ENCODE measurements at places on chromosomes 5 and 9.

GRCh38 chr5:446883-447263 lies 3.9 kb downstream of the EXOC3 start:
- DNase-seq: no peak

DNA sequence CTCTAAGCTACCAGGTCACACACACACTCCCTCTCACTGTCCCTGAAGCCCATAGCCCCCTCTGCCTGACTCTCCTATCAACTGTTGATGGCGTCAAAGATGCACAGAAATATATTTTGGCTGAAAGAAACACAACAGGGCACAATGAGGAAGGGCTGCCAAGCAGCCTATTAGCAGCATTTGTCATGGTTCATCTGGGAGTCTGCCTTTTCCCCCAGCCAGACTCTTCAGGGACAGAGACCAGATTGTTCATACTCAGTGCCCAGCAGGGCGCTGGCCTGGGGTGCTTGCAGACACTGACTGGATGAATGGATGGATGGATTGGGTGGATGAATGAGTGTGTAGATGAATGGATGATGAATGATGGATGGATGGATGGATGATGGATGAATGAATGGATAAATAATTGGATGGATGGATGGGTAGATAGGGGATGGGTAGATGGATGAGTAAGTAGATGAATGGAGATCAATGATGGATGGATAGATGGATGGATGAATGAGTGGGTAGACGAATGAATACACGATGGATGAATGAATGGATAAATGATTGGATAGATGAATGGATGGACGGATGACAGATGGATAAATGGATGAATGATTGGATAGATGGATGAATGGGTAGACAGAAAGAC lies 90.5 kb downstream of the ADAMTS2 start:
- DNase-seq: no peak

- no peak for DNase-seq
These were observed 57.7 kb upstream of the MEF2C start for GRCh38 chr5:88940713-88941112.

DNA sequence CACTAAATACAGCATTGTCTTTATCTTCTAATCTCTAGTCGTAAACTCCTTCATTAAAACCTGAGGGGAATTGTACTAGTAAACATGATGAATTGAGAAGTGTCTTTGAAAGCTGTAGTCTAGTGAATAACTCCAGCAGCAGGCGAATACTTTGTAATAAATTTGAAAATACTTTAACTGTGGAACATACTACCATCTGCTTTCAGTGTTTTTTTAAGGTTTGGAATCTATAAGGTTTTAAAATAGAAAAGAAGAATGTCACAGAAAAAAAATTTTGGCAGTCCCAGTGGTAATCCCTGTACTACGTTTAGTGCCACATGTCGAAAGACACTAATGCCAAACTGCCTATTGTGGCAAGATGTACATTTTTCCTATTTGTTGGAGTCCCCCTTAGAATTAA lies 379.0 kb upstream of the NUDT12 start:
- no peak for DNase-seq

DNA sequence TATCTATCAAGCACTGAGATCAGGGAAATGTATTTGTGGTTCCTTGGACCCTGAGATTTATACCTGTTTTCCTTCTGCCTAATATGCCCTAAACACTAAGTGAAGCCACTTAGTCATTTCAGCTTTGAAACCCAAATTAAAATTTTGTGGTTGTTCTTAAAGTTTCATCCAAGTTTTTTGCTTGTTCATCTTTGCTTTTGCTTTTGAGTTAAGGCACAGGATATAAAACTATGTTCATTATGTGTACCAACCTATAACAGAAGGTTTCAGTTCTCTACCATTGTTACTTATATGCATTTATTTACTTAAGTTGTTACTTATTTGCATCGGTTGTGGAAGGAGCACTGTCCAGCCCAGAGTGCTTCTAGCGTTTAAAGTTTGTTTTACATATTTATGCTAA lies 382.3 kb downstream of the PTPRD start:
- no peak for DNase-seq

DNA sequence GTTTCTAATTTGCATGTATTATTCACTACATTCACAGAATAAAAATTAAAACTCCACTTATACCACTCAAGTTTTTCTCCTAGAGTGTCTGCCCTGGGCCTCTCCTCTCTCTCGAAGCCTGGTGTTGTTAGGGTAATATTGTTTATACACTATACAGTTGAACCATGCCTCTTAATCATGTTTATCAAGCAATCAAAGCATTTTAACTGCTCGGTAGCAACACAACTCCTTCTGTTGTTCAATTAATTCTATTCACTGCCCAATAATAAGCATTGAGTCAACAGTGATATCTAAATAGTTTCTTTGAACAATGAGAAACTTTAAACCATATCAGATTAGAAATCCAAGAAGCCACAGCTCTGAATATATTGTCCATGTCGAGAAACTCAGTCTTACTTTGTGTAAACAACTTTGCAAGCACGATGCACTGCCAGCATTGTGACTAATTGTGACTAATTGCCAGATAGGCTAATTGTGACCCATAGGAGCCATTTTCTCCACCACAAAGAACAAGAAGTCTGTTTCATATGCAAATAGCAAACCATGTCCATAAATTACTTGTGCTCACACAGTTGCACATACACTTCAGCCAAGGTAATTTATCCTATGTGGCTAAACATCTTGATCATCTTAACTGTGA lies at the start of gene DNAH5:
Gene DNAH5 (minus strand): TSS at position 129 of the 640 bp plus-strand sequence. CDS start 250 bp downstream, outside the sequence.
- no peak for DNase-seq

DNA sequence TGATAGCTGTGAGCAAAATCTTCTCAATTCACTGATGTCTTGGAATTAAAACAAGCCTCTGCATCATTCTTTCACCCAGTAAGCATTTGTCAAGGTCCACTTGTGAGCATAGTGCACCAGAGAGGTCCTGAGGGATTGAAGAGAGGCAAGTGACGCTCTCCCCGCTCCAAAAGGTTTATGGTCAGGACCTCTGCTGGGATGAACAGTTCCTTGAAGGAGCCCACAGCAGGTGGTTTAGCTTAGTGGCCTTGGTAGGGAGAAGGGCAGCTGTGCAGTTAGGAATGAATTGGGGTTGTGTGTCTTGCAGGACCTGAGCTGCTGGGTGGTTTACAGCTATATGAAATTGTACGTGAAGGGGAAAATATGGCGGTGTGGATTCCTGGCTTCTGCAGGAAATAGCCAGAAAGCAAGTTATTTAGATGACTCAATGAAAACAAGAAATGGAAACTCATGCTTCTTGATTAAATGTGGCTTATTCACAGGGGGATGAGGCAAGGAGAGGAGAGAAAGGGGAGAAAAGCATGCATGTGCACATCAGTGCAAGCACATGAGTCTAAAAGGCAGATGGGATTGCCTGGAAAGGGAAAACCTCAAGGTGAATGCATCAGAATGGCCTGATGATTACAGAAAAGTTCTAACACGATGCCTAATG lies 42.0 kb downstream of the SUB1 start:
- DNase-seq: no peak

- DNase-seq: no peak
These were observed 3.8 kb downstream of the P4HA2 start for GRCh38 chr5:132223861-132224260.

GRCh38 chr5:138911441-138911840 lies 36.3 kb upstream of the LRRTM2 start:
- DNase-seq: no peak
